ENCODE measurements at places on chromosomes 4 and X.

DNA sequence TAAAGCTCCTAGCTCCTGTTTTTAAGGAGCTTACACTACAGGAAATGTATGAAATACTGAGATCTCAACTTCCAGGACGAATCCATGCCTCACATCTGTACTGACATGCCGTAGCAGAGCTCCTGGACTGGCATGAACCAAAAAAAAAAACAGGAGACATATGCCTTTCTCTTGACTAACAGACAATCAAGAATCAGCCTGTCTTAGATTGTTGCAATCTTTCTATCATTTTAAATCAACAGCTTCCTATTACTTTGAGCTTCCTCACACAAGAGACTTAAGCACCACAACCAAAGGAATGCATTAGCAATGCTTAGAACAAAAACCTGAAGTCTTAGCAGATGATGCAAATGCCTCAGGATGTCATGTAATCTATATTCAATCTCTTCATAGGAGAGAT, 34.7 kb upstream of the AREG start:
- no peak for DNase-seq

DNA sequence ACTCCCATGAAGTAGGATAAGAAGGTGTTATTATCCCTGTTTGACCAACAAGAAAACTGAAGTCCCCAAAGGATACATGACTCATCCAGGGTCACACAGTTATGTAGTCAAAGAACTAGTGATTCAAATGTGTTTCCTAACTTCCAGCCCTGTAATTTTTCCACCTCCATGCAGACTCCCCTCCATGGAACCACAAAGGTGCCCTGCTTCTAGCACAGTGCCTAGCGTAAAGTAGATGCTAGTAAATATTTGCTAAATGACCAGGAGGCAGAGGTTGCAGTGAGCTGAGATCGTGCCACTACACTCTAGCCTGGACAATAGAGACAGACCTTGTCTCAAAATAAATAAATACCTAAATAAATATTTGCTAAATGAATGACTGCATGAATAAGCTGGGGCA, 55.8 kb downstream of the FRMPD3 start:
- DNase-seq, result no peak

- no peak for DNase-seq
Observed at GRCh38 chr4:130705023-130705422, 1609.1 kb downstream of the C4orf33 start.

DNA sequence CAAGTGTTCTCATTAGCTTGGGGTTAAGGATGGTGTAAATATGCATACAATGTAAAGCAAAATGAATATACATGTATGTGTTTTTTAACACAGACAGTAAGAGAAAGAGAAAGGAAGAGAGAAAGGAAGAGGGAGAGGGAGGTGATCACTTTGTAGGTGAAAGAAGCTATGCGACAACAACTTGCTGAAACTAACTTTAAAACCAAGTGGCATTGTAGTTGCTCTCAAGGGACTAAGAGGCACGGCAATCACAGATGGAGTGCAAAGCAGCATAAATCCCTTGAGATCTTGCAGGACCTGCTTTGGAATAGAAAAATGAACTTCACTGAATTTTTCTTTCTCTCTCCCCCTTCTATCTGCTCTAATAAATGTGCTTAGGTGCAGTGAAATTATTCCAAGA, 1665.0 kb upstream of the TENM3 start:
- no peak for DNase-seq

DNA sequence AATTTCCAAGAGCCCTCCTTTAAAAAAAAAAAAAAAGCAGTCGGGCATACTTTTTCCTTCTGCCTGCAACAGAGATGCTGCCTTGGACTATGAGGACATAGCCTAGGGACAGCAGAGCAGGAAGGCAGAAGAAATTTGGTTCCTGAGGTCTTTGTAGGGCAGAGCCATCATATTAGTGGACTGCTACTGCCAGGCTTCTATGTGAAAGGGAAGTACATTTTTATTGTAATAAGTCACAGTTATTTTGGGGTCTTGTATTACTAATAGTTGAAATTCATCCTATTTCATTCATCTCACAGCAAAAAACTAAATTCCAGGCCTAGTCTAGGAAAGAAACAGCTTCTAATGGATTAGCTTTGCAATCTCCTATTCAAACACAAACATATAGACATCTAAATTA, 211.2 kb downstream of the NSUN7 start:
- no peak for DNase-seq

- no peak for DNase-seq
Observed at GRCh38 chr4:150447356-150447755, 134.6 kb upstream of the MAB21L2 start.

- DNase-seq, result no peak
Observed at GRCh38 chr4:152968806-152969394, 32.8 kb downstream of the FHDC1 start.
